Posterior cingulate gyrus (tissue), 11 donors: ENCODE measurements at places on chromosomes 7 and 10.

DNA sequence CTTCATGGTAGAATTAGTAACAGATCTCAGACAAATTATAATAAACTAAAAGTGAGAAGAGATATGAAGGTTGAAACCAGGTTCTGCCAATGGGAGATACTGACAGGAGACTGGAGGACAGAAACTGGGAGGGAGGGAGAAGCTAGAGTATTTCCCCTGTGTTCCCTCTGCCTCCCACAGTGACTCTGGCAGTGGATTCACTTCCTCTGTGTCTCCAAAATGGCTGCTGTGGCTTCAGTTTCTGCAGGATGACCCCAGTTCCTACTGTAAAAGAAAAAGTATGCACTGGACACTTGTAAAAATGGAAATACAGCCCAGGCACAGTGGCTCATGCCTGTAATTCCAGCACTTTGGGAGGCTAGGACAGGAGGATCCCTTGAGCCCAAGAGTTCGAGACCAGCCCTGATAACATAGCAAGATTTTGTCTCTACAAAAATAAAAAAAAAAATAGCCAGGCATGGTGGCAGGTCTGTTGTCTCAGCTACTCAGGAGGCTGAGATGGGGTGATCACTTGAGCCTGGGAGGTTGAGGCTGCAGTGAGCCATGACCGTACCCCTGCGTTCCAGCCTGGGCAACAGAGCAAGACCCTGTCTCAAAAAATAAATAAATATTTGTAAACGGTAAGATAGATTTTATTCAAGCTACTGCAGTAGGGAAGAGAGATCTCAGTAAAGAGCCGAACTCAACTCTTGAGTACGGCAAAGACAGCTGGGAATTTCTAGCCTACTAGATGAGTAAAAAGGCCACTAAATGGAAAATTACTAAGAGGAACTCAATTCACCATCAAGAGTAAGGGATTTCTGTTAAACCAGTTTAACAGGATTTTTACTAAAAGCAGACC lies 156.6 kb upstream of the TRIM24 start:
- no peak for DNase-seq

DNA sequence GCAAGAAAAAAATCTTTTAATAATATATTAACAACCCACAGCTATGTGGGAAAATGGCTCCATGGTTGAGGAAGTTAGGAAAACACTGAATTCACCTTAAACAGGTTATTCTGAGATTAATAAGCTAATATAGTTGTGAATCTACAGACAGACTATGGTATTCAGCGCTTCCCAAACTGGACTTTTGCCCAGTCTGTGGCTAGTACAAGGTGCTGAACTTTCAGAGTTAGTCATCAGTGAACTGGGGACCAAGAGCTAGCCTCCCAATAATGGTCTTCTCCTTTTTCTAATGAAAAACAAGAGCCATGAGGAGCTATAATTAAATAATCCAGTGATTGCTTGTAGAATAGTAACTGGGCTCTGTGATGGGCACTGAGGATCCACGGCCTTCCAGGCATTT lies 65.3 kb downstream of the FRMPD2 start:
- DNase-seq = no peak

DNA sequence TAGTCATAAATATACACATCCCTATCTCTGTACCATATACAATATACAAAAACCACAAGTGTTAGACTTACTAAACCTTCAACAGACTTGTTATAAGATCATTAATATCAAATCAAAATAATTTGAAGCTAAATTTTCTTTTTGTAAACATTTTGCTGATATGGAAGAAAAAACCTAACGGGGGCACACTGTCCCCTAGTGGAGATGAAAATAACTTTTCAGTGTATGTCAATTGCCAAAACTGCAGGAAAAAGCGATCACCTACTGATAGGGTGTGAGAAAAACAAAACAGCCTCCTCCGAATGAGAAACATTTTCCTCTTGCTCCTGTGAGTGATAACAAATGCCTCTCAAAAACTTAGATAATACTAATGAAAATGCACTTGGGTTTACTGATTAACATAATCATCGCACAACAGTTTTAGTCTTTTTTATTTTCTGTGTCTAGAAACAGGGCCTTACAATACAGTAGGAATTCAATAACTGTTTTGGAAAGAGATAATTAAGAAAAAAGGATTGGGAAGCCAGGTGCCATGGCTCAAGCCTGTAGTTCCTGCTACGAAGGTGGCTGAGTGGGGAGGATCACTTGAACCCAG lies 322.7 kb downstream of the CRPPA start:
- no peak for DNase-seq

DNA sequence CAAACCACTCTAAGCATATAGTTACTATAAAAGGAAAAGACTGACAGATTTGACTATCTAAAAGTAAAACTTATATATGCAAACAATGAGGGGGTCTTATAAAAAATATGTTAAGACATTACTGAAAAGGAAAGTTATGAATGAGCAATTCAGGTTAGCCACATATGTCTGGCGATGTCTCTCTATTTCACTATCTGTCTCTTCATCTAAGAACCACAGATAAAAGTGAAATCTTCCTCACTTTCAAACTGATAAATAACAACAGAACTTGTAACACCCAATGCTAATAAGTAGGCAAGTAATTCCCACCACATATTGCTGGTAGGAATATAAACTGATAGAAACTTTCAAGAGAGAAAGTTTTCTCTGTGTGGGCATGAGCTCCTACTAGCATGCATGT lies 138.2 kb downstream of the CHCHD3 start:
- no peak for DNase-seq

DNA sequence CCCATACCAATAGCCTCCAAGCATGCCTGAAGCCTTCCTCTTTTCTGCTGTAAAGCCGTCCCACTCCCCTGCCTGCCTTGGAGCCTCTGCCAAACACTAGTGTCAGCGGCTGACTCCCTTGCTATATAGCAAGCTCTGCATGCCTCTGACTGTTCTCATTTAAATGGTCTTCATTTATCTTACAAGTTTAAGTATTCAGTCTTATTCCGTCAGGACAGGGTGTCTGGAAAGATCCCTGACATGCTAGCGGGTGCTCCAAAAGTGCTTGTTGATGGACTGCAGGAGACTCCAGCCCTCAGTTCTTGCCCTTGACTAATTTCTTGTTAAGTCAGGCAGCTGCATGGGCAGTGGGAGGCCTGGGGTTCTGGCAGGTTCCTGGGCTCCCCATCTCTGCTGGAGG lies 298.7 kb downstream of the GFRA1 start:
- no peak for DNase-seq

GRCh38 chr7:99665312-99666012 lies 14.3 kb downstream of the CYP3A5 start:
- DNase-seq = no peak

- no peak for DNase-seq
Measured at GRCh38 chr7:6284055-6284400, 11.6 kb upstream of the CYTH3 start.

DNA sequence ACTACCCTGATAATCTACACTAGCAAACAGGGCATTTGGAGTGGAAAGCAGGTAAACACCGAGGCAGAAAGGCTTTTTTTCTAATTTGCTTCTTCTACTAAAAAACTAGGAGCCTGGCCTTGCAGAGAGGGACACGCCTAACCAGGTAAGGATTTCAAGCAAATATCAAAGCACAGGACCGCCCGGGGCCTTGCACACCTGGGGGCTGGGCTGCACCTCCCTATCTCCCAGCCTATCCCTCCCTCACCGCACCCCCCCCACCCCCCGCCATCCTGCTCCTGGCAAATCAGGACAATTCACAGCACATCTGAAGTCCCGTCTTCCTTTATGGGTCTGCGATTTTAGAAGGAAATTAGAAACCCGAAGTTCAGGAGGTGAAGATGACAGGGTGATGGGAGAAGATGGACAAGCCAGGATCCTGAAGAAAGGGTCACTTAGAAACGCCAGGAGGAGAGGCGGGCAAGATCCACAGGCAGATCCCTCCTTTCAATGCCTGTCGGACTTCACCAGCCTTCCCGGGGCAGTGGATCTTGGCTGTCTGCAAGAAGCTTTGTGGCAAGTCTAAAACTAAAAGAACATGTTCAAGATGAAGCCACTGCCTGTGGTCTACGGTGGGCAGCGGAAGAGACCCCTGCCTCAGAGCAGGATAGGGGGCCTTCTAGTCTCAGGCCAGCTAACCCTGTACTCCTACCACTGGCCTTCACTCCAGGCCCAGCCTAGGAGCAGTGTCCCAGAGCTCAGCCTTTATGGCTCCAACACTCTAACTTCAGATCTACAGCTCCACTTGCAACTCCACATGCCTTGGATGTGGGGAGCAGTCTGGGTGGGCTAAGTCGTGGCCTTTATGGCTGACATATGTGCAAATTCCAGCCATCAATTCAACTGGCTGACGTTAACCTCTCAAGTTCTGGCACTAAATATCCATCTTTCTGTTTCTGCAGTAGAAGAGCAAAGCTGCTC lies 43.9 kb downstream of the TNS3 start:
- no peak for DNase-seq

DNA sequence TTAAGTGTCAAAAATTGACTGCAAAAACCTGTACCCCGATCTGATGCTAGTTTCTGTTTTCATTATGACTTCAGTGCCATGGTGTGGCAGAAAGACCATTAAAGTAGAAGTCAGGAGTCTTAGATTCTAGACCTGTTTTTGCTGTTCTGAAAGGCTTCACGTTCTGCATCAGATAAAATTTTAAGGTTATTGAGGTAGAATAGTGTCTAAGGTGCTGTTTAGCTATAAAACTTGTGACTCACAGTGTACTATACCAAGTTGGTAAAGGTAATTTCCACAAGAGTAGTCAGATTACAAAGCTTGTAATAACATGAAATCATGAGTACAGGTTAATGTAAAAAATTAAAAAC lies 38.6 kb downstream of the ZNRF2 start:
- DNase-seq = no peak

DNA sequence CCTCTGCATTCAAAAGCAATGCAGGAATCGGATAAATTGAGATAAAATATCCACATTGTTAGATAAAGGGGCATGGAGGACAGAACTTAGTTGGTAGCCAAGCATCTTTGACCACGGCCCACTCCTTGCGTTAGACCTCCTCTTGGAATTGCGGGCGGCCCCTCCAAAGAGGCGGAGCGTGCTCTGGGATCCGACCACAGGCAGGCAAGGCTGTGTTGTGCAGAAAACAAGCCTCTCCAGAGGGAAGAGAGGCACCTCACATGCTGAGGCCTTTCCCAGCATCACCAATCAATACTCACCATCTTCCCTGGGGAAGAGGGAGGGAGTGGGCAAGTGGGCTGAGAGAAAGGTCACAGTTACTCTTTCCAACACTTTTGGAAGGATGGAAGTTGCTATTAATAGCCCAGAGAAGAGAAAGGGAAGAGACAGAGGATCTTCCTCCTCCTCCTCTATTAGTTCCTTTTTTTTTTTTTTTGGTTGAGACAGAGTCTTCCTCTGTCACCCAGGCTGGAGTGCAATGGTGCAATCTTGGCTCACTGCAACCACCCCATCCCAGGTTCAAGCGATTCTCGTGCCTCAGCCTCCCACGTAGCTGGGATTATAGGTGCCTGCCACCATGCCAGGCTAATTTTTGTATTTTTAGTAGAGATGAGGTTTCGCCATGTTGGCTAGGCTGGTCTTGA lies 49.7 kb upstream of the NRF1 start:
- no peak for DNase-seq

GRCh38 chr7:140638173-140638791 lies 2.3 kb downstream of the DENND2A start:
- no peak for DNase-seq

GRCh38 chr10:100864978-100865377 lies 47.8 kb upstream of the SLF2 start:
- no peak for DNase-seq

DNA sequence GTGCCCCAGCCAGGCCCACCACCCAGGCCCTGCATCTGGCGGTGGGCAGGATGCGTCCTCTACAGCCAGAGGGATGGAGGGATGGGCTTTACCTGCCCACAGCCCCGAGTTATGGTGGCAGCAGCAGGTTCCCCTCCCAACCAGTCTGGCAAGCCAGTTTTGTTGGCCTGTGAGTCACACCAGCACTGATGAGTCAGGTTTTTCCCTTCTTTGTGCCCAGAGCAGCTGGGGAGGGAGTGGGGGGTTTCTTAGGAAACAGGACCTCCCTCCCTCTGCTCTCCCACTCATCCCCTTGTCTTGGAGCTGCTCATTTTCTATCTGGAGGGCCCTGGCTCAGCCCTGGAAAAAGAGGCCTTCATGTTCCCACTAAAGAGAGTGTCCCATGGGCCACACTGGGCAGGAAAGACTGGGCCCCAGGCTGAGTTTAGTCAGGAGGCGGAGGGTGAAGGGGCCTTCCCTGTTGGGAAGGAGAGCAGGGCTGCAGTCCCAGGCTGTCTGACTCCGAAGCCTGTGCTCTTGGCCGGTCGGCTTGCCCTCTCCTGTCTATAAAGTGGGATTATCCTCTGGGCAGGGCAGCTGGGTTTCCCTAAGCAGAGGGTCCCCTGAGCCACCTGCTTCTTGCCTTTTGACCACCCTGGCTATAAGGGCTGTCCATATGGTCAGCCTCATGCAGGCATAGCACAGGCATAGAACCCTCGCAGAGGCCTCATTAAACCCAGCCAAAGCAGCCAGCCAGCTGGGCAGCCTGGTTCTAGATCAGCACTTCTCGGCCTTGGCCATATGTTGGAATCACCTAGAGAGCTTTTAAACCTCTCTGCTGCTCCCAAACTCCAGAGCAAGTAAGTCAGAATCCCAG lies 30.2 kb upstream of the ANKRD2 start:
- peak; percentile 57 for DNase-seq

- no peak for DNase-seq
Measured at GRCh38 chr10:106980495-106981451, 183.7 kb downstream of the SORCS1 start.

DNA sequence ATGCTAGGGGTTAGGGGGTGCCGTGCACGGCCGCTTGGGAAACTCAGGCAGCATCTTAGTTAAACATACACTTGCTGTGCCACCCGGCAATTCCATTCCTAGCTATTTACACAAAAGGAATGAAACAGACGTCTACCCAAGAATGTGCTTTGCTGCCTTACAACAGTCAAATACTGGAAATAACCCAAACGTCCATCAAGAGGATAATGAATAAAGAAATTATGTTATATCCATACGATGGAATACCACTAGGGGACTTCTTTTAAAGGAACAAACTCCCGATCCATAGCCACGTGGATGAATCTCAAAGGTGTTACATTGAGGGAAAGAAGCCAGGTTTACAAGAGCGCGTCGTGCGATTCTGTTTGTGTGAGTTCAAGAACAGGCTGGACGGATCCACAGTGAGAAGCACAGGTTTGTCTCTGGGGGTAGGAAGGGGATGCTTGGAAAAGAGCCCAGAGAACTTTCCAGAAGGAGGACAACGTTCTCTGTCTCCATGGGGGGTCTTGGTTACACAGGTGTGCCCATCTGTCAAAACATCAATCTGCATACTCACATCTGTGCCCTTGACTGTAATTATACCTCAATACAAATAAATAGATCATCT lies 41.8 kb downstream of the STK32C start:
- no peak for DNase-seq

GRCh38 chr7:73827567-73828106 lies 3.2 kb upstream of the CLDN4 start:
- DNase-seq = no peak

GRCh38 chr7:44284881-44285541 lies 40.4 kb downstream of the CAMK2B start:
- DNase-seq = peak; percentile 55
